Esophagus squamous epithelium (tissue), 5 donors: ENCODE measurements at places on chromosomes 11 and 22.

DNA sequence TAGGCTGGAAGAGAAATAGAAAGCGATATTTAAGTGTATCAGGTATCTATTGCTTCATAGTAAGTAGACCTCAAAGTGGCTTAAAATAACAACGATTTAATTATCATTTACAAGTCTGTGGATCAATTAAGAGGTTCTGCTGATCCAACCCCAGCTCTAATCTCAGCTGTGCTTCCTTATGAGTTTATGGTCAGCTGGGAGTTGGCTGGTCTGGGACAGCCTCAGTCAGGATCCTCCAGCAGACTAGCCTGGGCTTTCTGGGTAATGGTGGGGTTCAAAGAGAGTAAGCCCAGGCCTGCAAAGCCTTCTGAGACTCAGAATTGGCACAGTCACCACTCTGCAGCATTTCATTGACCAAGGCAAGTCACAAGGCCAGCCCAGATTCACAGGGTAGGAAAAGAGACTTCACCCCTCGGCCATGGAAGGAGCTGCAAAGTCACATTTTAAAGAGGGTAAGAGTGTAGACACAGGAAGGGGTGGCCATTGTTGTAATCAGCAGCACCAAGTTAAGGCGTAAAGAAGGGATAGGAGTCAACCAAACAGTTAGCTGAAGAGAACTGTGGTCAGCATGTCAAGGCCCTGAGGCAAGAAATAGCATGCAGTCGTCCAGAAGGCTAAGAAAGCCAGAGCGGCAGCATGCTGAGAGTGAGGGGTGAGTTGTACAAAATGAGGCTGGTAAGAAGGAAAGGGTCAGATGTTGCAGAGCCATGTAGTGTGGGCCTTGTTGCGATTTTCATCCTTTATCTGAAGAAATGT, 168.2 kb downstream of the ETS1 start:
- no peak for DNase-seq

- no peak for DNase-seq
Measured at GRCh38 chr11:105298630-105299029, 159.1 kb upstream of the CARD18 start.

DNA sequence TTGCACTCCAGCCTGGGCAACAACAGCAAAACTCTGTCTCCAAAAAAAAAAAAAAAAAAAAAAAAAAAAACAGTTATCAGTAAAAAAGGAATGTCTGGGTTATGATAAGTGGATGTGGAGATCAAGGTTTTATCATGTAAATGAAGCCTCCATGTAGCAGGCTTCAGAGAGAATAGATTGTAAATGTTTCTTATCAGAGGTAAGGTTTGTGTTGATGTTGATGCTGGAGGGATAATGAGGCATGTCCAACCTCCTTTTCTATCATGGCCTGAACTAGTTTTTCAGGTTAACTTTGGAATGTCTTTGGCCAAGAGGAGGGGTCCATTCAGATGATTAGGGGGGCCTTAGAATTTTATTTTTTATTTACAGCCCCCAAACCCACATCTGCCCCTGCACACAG, 35.4 kb upstream of the TREH start:
- DNase-seq, result no peak

DNA sequence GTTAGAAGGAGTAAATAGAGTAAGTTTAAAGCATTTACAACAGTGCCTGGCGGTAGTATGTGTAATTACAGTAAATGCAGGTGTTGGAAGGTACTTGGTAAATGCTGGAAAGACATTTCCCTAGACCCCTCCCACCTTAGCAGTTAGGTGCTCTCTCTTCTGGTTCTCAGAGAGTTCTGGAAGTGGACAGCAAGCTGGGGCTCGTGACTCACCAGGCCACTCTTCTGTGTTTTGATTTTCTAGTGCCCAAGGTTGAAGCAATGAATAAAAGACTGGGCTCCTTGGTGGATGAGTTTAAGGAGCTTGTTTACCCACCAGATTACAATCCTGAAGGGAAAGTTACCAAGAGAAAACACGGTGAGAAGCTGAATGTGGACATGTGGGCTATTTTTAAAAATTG, 27.6 kb downstream of the SNU13 start:
- no peak for DNase-seq

- no peak for DNase-seq
Measured at GRCh38 chr11:62245271-62245753, 3.3 kb downstream of the SCGB1D2 start.
